ENCODE measurements at places on chromosomes 5 and 9. TPM values are rescaled to one million over a fixed set of nuclear protein-coding genes. Genes with fewer than 3 reads are reported as not detected.
A peak's percentile ranks its signal among the peaks of the same experiment; 100 is the strongest.

Gene BAAT
- under 0.01 TPM for total RNA-seq

DNA sequence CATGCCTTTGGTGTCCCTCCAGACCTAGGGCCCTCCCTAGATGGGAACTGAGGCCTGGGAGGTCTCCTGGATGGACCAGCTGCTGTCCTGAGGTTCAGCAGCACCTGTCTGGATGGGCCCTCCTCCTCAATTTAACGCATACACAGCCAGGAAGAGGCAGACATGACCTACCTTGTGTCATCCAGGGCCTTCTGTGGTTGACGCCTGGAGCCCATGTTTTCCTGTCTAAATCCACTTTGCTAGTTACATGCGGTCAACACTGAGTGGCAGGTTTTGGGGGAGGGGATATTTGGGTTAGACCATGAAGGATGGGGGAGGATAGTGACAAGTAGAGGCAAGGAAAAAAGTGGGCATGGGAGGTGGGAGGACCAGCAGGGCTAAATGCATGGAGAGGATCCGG, 3.1 kb upstream of the STC2 start:
- no peak for DNase-seq

Gene ATOX1
- total RNA-seq: 44.9 TPM

Gene TCF7
- under 0.01 TPM for total RNA-seq

GRCh38 chr5:131433109-131433508, 169.3 kb downstream of the CDC42SE2 start:
- no peak for DNase-seq

Gene PRLR
- total RNA-seq: 3.5 TPM

DNA sequence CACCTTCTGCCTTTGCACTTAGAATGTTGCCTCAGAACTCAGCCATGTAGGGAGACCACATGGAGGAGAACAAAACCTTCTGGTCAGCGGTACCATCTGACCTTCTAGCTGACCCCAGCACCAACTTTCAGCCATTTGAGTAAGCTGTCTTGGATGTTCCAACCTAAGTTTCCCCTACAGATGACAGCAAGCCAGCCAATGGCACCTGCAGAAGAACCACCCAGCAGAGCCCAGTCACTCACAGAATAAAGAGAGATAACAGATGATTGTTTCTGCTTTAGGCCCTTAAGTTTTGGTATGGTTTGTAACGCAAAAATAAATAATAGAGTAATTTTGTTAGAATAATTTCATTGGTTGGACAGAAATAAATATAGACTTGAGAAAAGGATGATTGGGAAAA, 10.4 kb downstream of the DNAH5 start:
- DNase-seq: no peak

- no peak for DNase-seq
Observed at GRCh38 chr5:154861946-154862345, 3.5 kb downstream of the CNOT8 start.

Gene MARCHF3
- 8.4 TPM for total RNA-seq

- no peak for DNase-seq
Observed at GRCh38 chr9:97978371-97979130, 4.6 kb upstream of the ANP32B start.

Gene CBY3
- not detected for total RNA-seq

- DNase-seq: no peak
Observed at GRCh38 chr5:112065781-112066180, 308.8 kb upstream of the NREP start.

Gene CDC20B
- total RNA-seq: not detected

- peak; percentile 45 for DNase-seq
Observed at GRCh38 chr5:17282283-17283120, 65.1 kb downstream of the BASP1 start.

Gene PROP1
- total RNA-seq: not detected

Gene DRD1
- total RNA-seq: under 0.01 TPM

Gene PCDHA9
- under 0.01 TPM for total RNA-seq

Gene AK1
- 37.1 TPM for total RNA-seq

Gene FYB1
- not detected for total RNA-seq

Gene NR6A1
- total RNA-seq: under 0.01 TPM

DNA sequence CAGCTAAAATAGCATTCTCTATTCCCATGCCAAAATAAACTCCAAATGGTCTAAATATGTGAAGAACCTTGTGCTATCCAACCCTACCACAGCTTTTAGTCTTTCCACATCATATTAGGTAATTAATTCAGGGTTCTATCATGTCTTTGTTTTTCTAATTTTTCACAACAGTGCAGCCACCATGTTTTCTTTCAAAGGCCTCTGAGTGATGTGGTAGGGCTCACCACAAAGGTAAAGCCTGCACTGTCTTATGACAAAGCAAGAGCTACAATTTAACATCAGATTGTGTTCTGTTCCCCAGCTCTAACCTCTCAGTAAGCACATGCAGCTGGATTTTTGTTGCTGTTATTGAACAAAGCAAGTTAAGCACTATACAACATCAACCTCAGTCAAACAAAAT, 52.4 kb downstream of the MEF2C start:
- DNase-seq: no peak

DNA sequence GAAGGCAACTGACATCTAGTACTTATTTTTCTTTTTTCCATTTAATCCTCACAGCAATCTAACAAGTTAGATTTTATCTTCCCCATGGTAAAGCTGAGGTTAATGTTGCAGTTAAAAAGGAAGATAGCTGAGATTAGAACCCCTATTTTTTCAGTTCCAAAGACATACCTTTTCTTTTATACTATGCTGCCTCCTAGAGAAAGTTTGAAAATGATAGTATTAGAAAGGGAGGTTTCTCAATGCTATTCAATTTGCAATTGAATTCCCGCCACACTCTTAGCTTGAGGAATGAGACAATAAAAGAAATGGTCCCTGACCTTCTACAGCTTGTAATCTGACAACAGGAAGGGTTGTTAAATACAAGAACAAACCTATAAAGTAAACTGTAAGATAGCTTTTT, 195.9 kb upstream of the TRIM32 start:
- peak; percentile 22 for DNase-seq

Gene RAB3C
- not detected for total RNA-seq

Gene GHR
- total RNA-seq: 2.2 TPM

All from fibroblast of villous mesenchyme (primary cell).